ENCODE measurements at places on chromosomes 2 and 18. TPM values are rescaled to one million over a fixed set of nuclear protein-coding genes. Genes with fewer than 3 reads are reported as not detected.

GRCh38 chr2:97851172-97851571, 137.8 kb downstream of the ZAP70 start:
- H3K27me3 ChIP-seq = no peaks in the 10 kb centered on the region
- H3K27ac ChIP-seq = no peak overlapping the region
- no peak overlapping the region for H3K4me3 ChIP-seq
- peaks cover 7% of the 10 kb centered on the region for H3K4me1 ChIP-seq
- no peak for DNase-seq

DNA sequence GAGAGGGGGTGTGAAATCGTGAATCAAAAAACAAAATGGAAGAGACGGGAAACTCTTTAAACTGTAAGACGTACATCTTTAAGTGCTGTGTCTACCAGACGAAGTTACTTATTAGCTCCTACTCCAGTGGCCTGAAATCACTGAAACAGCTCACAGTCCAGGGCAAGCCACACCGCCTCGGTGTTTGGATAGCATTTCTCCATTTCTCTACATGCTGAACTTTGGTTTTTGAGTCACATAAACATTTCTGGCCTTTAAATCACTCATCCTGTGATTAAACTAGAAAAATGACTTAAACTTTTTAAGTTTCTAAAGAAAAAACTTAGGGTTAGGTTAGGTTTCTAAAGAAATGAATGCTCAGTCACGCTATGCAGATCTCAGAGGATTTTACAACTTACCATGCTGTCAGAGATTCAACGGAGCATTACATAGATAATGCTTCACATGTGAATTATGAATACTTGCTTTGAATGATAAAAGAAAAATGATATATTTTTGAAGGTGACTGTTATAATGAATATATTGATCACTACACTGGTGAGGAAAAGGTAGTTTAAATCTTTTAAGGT, 138.4 kb downstream of the MBP start:
- DNase-seq = no peak
- no peaks in the 10 kb centered on the region for H3K4me1 ChIP-seq
- no peaks in the 10 kb centered on the region for H3K27me3 ChIP-seq
- H3K27ac ChIP-seq = no peak overlapping the region
- no peak overlapping the region for H3K4me3 ChIP-seq

GRCh38 chr2:10405448-10405847, 42.7 kb downstream of the ODC1 start:
- no peaks in the 10 kb centered on the region for H3K27me3 ChIP-seq
- H3K27ac ChIP-seq = peak overlapping the region; percentile 79
- peak; percentile 76 for DNase-seq
- H3K4me3 ChIP-seq = no peak overlapping the region
- peaks cover 17% of the 10 kb centered on the region for H3K36me3 ChIP-seq
- H3K4me1 ChIP-seq = peaks cover 90% of the 10 kb centered on the region

DNA sequence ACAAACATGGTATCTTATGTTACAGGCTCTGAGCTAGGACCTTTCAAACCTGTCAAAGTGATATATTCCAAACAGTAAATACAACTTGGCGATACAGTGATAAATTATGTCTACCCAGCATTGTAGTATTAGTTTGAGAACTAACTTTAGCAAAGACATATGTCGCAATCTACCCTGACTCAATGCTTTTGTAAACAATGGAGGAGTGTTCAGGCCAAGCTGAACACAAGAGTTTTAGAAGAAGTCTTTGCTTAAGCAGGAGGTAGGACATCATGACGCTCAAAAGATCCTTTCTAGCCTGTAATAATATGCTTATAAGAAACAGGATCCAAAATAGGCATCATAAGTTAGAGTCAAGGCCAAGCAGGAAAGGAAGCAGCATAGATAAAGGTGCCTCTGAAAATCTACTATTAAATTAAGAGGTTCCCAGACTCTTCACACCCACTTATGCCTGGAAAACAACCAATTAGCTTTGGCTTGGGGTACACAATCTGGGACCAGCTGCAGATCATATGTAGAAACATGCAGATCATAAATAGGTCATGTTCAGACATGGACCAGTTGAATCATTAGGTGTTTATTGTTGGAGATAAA, 132.5 kb downstream of the CSRNP3 start:
- no peak for DNase-seq
- no peak overlapping the region for H3K27ac ChIP-seq
- no peaks in the 10 kb centered on the region for H3K36me3 ChIP-seq
- H3K4me3 ChIP-seq = no peak overlapping the region
- H3K4me1 ChIP-seq = peaks cover 7% of the 10 kb centered on the region

DNA sequence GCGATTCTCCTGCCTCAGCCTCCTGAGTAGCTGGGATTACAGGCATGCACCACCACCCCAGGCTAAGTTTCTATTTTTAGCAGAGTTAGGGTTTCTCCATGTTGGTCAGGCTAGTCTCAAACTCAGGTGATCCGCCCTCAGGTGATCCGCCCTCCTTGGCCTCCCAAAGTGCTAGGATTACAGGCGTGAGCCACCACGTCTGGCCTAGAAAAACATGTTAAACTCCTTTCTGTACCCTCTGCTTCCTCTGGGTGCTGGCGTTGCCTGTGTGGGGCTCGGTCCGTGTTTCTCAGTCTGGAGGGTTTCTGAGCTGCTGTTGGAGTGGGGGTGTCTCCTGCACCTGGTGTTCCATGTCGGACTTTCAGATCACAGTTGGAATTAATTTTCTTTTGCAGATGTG, 17.9 kb downstream of the LDLRAD4 start:
- H3K27ac ChIP-seq = no peak overlapping the region
- H3K36me3 ChIP-seq = no peaks in the 10 kb centered on the region
- DNase-seq = peak; percentile 10
- no peak overlapping the region for H3K4me3 ChIP-seq
- H3K27me3 ChIP-seq = no peaks in the 10 kb centered on the region
- H3K4me1 ChIP-seq = no peaks in the 10 kb centered on the region

DNA sequence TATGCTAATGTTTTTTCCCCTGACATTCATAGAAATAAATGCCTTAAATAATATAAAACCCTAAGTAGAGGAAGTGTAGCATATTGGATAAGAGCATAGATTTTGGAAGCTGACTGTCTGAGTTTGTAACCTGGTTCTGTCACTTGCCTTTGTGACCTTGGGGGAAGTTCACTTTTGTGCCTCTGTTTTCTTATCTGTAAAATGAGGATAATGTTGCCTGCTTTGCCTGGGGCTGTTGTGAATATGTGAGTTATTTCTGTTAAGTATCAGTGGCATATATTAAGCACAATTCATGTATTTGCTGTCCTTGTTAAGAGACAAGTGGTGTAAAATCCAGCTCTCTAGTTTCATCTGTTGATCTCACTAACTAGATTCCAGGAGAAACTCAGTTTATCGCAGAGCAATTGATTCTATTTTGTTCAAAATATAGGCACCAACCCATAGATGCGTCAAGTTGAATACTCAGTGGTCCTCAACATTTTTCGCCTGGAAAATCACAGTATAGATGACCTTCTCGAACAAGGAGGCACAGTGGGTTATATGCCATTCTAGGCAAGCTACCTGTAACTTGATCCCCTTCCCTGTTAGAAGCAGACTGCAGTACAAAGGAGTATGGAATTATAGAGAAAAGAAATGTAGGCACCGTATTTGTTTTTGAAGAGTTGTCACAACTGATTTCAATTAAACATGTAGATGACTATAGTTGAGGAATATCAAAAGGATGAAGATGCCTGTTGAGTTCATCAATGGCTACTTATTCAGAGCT, 67.0 kb downstream of the SOCS6 start:
- DNase-seq = no peak
- no peak overlapping the region for H3K4me3 ChIP-seq
- H3K27me3 ChIP-seq = no peaks in the 10 kb centered on the region

Gene FN1
- total RNA-seq = 1,248 TPM

Gene SP5
- 1.9 TPM for total RNA-seq

GRCh38 chr2:69499242-69499641, 62.0 kb upstream of the NFU1 start:
- H3K4me3 ChIP-seq = no peak overlapping the region
- no peak for DNase-seq
- H3K27ac ChIP-seq = no peak overlapping the region
- H3K36me3 ChIP-seq = peaks cover 36% of the 10 kb centered on the region
- H3K4me1 ChIP-seq = peaks cover 5% of the 10 kb centered on the region

DNA sequence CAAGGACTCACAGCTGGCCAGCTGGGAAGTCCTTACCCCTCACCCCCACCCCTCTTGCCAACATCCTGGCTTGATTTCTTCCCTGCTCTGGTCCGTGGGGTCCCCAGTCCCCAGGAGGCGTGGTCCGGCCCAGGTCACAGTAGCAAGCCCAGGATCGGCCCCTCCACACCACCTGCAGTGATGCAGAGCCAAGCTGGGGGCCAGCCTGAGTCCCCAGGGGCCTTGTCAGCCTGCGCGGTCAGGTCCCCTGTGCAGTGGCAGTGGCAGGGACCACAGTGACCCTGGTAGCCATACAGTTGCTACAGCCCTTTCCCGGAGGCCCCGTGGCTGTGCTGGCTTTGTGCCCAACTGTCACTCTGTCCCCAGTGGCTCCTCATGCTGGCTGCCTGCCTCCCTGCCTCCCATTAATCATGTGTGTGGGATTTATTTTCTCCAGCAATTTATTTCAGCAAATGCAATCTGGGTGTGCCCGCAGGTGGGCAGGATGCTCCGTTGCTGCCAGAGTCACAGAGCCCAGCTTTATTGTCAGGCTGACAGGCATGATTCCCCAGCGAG, 8.8 kb upstream of the PRSS56 start:
- H3K4me3 ChIP-seq = no peak overlapping the region
- no peaks in the 10 kb centered on the region for H3K36me3 ChIP-seq
- H3K27ac ChIP-seq = no peak overlapping the region

DNA sequence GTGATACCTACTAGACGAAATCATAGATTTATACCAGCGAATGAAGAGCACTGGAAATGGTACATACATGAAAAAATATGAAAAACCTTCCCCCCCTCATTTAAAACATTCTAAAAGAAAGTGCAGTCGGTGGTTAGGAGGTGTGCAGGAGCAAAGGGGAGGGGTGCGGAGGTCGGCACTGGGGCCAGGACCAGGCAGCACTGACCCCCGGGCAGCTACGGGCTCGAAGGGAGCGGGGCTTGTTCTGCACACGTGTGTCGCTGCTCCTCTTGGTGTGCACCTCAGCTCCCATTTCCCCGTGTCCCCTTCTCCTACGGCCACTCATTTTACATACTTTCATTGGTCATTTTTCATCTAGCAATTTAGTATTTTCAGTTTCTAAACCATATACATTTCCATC, 89.0 kb downstream of the LAMA1 start:
- H3K27ac ChIP-seq = no peak overlapping the region
- H3K27me3 ChIP-seq = no peaks in the 10 kb centered on the region
- no peak overlapping the region for H3K4me3 ChIP-seq
- H3K36me3 ChIP-seq = no peaks in the 10 kb centered on the region
- DNase-seq = no peak

DNA sequence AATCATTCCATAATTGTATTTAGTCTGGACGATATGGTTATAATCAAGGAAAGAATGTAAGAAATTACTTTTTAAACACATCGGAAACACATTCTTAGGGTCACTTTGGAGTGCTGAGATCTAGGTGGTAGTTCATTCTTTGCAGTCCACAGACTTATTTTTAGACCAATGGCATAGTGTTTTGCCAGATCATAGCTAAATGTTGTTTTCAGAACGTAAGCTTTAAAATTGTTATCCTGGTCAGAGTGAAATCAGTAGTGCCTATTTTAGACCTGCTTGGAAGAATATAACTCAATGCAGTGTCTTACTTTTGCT, 4.3 kb downstream of the MYL12A start:
- peaks cover 81% of the 10 kb centered on the region for H3K4me1 ChIP-seq
- H3K4me3 ChIP-seq = no peak overlapping the region
- peak overlapping the region; percentile 6 for H3K27ac ChIP-seq
- H3K36me3 ChIP-seq = peaks cover 43% of the 10 kb centered on the region
- H3K27me3 ChIP-seq = no peaks in the 10 kb centered on the region

Gene SPP2
- not detected for total RNA-seq

DNA sequence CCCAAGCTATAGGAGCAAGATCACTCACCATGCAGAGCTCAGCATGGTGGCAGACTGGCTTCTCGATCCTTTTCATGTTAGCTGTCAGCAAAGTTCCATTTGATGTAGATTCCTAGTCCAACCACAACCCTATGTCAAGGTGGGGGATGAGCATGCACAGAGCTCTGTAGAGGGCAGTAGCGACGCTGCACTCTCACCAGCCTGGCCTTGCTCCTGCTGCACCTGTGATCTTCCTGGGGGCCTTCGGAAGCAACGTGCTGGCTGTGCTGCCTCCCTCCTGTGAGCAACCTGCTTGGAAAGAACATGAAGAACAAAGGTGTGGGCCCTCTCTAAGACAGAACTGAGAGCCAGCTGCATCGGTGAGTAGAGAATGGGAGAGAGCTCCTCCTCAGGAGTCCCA, 479.4 kb upstream of the MYT1L start:
- no peaks in the 10 kb centered on the region for H3K27me3 ChIP-seq
- H3K4me3 ChIP-seq = no peak overlapping the region
- DNase-seq = no peak
- H3K4me1 ChIP-seq = no peaks in the 10 kb centered on the region
- no peak overlapping the region for H3K27ac ChIP-seq
- H3K36me3 ChIP-seq = no peaks in the 10 kb centered on the region

GRCh38 chr2:134218414-134218813, 35.5 kb upstream of the MGAT5 start:
- H3K36me3 ChIP-seq = no peaks in the 10 kb centered on the region
- no peaks in the 10 kb centered on the region for H3K27me3 ChIP-seq
- H3K4me3 ChIP-seq = no peak overlapping the region
- peaks cover 27% of the 10 kb centered on the region for H3K4me1 ChIP-seq
- no peak overlapping the region for H3K27ac ChIP-seq
- DNase-seq = no peak

Gene SLC8A1
- total RNA-seq = 58.5 TPM

GRCh38 chr2:40653829-40654228, 201.9 kb upstream of the SLC8A1 start:
- no peaks in the 10 kb centered on the region for H3K36me3 ChIP-seq
- no peak for DNase-seq
- H3K27ac ChIP-seq = no peak overlapping the region
- no peak overlapping the region for H3K4me3 ChIP-seq
- H3K4me1 ChIP-seq = no peaks in the 10 kb centered on the region

DNA sequence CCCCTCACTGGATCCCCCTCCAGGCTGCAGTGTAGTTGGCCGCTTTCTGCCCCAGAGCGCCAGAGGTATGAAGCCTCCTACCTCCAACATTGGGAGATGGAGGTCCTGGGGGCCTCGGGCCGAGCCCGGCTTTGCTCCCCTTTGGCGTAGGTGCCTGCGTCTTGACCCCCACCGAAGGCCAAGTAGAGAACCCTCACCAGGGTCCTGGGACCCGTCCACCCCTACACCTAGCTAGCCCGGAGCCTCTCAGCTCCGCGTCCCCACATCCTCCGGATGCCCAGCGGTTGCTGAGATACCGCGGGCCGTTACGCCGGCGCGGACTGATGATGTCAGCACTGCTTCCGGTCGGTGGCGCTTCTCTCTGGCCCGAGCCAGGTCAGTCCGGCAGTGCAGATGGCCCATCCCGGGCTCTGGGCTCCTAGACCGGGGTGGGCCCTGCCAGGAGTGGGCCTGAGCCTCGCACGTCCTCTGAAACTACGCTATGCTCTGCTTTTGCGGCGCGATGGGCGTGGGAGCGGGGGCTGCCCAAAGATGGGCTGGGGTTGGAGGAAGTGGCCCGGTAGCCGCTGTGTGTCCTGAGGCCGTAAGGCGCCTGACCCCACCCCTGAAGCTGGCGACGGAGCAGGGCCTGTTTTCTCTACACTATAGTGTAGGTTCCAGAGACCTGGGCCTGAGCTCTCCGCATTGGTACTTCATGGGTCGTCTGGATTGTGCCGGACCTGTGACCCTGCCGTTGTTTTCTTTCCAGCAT, at the start of the genes GLB1L and STK16:
Gene GLB1L (minus strand): TSS at position 297 of the 751 bp plus-strand sequence. CDS start 1,871 bp downstream, outside the sequence.
Gene STK16 (plus strand): TSS at position 332 of the 751 bp plus-strand sequence. CDS start 521 bp downstream, outside the sequence.
- peak; percentile 97 for DNase-seq
- peaks cover 19% of the 10 kb centered on the region for H3K36me3 ChIP-seq
- peaks cover 57% of the 10 kb centered on the region for H3K4me1 ChIP-seq
- peak within 1 kb of the TSS; percentile 98 for H3K27ac ChIP-seq
- H3K27me3 ChIP-seq = no peaks in the 10 kb centered on the region

All from lower lobe of right lung (tissue), 2 donors.